Right renal pelvis (tissue), 4 donors: ENCODE measurements at places on chromosomes 1 and 21. TPM values are rescaled to one million over a fixed set of nuclear protein-coding genes. Genes with fewer than 3 reads are reported as not detected.

- DNase-seq: no peak
Measured at GRCh38 chr21:44377201-44377921, 23.9 kb downstream of the TRPM2 start.

GRCh38 chr1:62012836-62013235, 181.8 kb upstream of the L1TD1 start:
- no peak for DNase-seq

- no peak for DNase-seq
Measured at GRCh38 chr1:26729633-26730032, 33.8 kb downstream of the ARID1A start.

- no peak for DNase-seq
Measured at GRCh38 chr1:44832056-44832705, 10.9 kb downstream of the PTCH2 start.

GRCh38 chr1:214290424-214291037, 9.6 kb downstream of the SMYD2 start:
- no peak for DNase-seq

DNA sequence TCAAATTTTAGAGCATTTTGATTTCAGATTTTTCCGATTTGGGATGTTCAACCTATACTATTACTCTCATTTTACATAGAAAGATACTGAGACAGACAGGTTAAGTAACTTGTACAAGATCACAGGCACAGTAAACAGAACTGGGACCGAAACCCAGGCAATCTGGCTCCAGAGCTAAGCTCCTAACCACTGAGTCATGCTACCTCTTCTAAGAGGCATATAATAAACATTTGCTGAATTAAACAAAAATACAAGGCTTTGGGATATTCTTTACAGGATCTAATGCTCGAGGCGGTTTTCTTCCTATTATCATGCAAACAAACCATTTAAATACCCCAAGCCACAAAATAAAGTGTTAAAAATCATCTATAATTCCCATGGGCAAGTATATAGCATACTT, 50.3 kb downstream of the MCOLN2 start:
- DNase-seq: no peak

DNA sequence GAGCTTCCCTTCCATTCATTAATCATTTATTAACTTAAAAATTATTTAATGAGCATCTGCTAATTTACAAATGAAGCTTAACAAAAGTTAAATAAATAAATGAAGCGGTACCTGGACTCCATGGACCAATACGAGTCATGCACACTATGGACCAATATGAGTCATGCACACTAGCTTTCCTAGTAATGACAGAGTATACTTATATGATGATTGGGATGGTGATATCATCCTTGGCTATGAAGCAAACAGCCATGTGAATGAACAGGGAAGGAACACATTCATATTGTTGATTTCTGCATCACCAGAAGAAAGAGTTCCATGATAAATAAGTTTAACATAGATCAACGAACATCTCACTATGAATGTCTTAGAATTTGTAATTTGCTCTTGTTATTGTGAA, 109.9 kb downstream of the SPAG17 start:
- no peak for DNase-seq

DNA sequence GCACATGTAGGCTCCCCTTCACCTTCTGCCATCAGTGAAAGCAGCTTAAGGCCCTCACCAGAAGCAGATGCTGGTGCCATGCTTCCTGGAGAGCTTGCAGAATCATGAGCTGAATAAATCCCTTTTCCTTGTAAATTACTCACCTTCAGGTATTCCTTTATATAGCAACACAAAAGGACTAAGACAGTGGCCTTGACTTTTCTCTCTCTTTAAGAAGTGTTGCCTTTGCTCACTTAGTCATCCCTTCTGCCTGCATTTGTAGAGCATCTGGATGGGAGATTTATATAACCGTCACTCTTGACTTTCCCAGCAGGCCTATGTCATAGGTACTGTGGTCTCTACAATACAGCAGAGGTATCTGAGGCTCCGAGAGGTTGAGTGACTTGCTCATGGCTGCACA, 3.7 kb downstream of the PCSK9 start:
- no peak for DNase-seq

LAX1 gene
- 0.10 TPM for polyA plus RNA-seq

ASTN1 gene
- polyA plus RNA-seq: 1.8 TPM
